IPS-NIHi11 (cell line): ENCODE measurements at places on chromosomes 5 and 9.

- DNase-seq = no peak
Measured at GRCh38 chr5:75843319-75843718, 126.1 kb upstream of the POC5 start.

DNA sequence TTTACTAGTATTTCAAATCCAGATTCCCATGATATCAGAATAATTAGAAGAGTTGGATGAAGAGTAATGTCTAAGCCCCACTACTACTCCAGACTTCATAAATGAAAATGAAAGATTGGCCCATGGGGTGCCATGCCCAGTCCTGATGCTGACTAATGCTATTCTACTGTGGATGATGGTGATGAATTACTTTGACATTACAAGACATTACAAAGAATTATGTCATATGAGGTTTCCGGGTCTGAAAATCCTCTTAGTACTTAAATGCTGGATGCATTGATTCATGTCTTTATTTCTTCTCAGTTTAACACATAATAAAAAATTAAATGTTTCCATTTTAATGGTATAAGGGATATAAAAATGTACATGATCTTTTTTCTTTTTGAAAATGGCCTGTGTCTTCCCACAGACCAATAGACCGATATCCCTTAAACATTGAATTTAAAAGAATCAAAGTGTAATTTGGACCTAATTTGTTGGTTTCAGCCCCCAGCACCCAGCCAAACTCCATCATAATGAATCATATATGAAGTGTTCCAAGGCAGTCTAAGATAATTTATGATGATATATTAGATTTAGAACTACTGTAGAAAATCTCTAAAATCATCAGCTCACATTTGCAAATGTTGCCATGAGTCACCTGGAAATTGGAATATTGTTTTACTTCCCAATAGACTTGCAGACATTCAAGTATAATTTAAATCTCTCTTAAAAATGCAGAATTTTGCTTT is 223.6 kb upstream of the SGCD start:
- no peak for DNase-seq

DNA sequence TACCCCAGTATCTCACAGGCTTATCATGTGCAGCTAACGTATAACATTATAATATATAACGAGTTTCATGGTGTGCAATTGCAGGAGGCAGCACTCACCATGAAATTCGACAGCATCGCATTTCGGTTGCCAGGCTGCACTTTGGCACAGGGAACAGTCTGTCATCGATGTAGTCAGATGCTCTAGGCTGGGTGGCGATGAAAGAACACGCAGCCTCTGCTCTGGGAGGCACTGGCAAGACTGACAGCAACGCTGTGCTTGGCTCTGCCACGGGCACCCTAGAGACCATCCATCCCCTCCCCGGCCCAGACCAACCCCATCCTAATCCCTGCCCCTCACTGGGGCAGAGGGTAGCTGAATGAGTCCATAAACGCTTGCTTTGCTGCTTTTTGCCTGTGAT is 290.8 kb downstream of the MED10 start:
- no peak for DNase-seq

GRCh38 chr5:131218392-131218791 is 45.5 kb upstream of the CDC42SE2 start:
- DNase-seq = no peak

DNA sequence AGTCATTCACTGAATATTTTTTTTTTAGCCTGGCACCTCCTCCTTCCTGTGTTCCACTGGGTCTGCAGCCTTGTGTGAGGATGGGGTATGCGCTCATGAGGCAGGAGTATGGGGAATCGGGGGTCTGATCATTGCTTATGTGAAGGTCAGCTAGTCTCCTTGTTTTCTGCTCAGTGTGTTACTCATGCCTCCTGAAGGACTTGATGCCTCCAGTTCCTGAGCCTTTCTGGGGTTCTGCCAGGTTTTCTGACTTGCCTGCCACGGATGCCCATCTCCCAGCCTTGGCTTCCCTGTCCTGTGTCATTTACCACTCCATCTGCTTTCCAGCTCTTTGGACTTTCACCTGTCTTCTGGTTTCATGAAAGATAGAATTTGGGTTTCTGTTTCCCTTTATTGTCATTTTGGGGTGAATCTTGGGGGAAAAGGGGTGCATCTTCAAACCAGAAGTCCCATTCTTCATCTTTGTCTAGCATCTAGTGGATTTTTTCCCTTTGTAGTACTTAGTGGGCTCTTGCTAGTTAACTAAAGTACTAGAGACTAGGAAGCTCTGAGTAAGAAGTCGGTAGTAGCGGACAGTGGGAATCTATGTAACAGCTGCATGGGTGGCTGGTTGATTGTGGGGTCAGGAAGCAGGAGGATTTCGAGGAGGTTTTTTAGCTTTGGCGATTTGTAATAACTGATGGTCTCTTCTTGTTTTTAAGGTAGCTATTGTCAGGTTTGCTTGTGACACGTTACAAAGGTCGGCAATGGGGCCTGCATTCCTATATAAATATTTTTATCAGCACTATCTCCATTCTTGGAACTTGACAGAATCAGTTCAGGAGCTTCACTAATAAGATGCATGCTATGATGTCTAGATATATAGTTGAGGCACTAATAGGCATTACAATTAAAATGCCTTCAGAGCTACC is 8.2 kb downstream of the OTULIN start:
- DNase-seq = no peak

GRCh38 chr9:6415266-6415665 is 2.3 kb downstream of the UHRF2 start:
- DNase-seq = no peak

GRCh38 chr5:140393738-140394137 is 7.9 kb upstream of the ANKHD1 start:
- no peak for DNase-seq

DNA sequence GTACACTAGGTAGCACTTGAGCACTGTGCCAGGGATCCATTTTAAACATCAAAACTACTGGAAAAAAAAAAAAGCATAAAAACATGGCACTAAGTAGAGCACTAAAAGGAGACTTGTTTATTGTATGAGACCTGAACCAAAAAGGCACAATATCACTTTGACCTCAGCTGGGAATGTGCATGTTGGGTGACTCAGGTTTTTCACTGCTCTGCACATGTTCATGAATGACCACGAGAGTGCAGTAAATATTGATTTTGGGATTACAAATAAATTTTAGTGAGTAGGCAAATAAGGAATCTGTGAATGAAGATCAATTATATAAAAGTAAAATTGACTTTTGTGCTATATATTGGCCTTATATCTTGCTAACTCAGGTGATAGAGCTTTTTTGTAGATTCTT is 11.8 kb downstream of the RMI1 start:
- no peak for DNase-seq

- no peak for DNase-seq
Measured at GRCh38 chr9:134830926-134831720, 49.5 kb upstream of the FCN2 start.

DNA sequence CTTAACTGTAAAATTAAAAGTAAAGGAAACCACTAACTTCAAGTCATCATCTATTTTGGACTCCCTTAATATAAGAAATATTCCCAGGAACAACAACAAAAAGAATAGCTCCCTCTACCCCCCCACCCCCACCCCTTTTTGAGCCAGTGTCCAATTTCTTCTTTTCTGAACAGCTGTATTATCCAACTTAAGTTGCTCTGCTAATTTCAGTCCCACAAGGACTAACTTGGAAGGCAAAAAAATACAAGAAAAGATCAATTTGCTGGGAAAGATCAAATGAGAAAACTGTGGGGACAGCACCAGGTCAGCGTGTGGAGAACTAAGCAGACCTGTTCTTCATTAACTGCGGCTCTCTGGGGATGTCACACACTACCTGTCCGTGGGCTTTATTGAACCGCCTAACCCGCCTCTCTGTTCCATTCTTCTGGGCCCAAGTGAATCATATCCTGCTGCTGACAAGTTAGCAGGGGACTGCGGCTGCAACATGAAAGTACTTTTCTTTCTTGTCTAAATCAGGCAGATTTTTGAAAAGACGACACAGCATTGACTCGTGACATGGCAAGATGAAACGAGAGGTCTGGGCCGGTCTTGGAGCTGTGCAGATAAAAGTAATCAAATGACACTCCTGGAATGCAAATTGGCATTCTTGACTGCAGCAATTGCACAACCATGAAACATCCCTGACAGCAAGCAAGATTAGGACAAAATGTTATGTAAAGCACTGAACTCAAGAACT is 2.7 kb downstream of the BNC2 start:
- no peak for DNase-seq

- no peak for DNase-seq
Measured at GRCh38 chr5:14172149-14172795, 29.1 kb downstream of the TRIO start.

- no peak for DNase-seq
Measured at GRCh38 chr5:174514983-174515394, 209.4 kb upstream of the MSX2 start.
